Activated CD8-positive, alpha-beta T cell treated with anti-CD3 and anti-CD28 coated beads for 36 hours (primary cell): ENCODE measurements at places on chromosomes 5 and 9.

DNA sequence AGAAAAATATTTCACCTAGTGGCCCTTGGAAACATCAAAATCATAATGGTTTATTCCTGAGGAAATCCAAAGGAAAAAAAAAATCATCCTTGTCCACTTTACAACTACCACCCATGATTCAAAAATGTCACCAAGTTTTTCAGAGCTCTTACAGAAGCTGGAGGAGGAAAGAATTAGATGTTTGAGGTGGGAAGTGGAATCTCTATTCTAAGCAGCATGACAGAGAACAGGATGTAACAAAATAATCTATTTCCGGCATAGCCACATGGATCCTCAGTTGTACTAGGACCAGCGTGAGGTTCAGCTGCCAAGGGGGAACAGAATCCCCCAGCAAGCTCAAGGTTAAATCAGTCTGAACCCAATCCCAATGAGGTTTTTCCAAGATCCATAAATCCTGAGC lies 40.2 kb downstream of the FBXW11 start:
- DNase-seq = no peak

DNA sequence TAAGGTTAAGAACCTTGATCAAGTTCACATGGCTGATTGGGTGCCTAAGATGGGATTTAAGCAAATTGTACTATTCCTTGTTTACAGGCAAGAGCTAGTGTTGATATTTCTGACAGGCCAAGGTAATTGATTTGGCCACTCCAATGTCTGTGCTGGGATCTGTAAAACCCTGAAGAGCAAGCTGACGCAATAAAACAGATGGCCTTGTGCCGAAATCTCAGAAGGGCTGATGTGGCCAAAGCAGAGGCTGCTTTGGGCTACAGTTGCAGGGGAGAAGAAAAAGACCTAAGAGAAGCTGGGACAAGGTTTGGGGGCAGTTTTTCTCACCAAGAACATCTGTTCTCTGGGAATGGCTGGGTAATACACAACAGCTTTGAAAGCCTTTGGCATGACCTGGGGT lies 463.2 kb upstream of the ZNF608 start:
- DNase-seq = no peak

GRCh38 chr5:55900068-55900467 lies 48.9 kb downstream of the IL31RA start:
- DNase-seq = no peak

DNA sequence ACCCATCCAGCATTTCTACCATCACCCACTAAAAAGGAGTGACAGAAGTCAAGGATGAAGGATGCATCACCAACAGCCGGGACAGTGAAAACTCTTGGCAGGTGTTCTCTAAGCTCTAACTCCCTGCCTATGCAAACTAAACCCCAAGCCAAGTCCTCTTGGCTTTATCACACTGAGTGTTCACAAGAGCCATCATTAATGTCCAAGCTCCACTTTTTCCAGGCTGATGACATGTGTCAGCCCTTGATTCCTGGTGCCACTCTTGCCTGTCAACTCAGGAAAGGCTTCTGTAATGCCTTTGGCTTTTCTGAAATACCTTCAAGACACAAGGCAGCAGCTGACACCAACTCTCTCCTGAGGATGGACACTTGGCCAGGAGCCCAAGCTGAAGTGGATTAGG lies 86.9 kb downstream of the NR6A1 start:
- no peak for DNase-seq

- no peak for DNase-seq
Observed at GRCh38 chr5:57431759-57432158, 50.9 kb downstream of the ACTBL2 start.

DNA sequence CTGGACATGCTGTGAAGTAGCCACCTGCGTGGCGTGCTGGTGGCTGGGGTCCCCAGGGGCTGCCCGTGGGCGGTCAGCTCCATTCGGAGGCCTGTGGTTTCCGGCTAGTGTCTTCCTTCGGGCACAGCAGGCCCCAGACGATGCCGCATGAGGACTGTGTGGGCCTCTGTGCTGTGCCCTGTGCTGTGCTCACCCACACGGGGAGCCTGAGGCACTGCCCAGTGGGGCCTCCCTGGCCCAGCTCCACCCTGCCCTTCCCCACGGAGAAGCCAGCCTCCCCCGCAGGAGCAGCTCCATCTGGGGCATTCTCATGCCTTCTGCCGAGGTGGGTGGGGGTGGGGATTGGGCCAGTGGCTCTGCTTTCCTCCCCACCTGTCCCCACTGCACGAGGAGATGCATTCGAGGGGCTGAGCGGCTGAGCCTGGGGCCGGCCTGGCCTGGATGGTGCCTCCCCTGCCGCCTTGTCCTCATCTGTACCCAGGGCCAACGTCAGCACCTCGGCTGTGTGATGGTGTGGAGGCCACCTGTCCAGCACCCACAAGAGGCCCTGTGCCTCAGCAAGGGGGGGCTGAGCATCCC lies 24.2 kb downstream of the RXRA start:
- no peak for DNase-seq

DNA sequence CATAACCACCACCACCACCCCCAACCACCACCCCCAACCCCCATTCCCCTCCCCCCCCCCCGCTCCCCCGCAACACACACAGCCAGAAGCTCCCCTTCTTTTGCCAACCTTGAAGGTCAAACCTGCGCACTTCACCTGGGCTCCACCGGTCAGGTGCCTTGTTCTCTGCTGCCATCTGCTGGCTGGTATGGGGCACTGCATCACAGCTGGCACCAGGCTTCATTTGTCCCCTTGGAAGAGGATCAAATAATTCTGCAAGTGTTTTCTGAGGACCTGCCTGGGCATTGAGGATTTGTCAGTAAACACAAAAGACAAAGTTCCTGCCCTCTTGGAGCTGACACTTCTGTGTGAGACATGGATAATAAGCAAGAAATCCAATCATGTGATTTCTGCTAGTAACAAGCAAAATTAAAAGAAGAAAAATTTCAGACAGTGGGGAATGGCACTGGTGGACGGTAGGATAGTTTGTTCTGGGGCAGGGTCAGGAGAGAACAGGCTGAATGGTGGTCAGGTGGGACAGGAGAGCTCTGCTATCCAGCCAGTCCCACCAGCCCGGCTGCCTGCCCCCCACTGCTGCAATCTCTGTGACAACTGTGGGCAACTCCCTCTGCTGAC lies 55.6 kb upstream of the LMX1B start:
- peak; percentile 76 for DNase-seq

- DNase-seq = peak; percentile 83
Observed at GRCh38 chr9:126722922-126723806, 81.7 kb upstream of the ZBTB43 start.

GRCh38 chr9:86263876-86264275 lies 4.4 kb upstream of the C9orf153 start:
- no peak for DNase-seq

GRCh38 chr5:1421521-1422341 lies 23.5 kb downstream of the SLC6A3 start:
- DNase-seq = no peak

- peak; percentile 16 for DNase-seq
Observed at GRCh38 chr5:53023969-53024368, 34.8 kb downstream of the ITGA2 start.

- DNase-seq = no peak
Observed at GRCh38 chr5:149724884-149725283, 5.2 kb upstream of the PPARGC1B start.

DNA sequence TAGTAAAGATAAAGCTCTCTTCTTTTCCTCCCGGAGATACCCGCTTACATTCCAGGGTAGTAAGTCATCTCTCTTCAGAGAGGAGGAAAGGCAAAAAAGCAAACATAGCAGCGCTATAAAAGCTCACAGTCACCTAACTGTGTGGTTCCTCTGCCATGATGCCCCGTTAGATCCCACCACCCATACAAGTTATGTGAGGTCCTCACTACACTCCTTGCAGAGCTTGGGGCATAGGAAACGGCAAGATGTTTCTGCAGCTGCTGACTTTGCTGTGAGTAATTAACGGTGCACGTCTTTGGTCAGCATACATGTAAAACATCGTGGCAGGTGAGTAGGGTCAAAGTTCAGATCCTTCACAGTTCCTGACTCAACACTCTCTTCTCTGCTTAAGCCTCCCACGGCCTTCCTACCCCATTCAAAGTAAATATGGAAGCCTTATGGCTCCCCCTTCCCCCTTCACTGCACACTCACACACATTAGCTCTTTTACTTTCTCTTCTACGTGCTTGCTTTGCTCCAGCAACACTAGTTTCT lies 218.9 kb downstream of the DIRAS2 start:
- no peak for DNase-seq

DNA sequence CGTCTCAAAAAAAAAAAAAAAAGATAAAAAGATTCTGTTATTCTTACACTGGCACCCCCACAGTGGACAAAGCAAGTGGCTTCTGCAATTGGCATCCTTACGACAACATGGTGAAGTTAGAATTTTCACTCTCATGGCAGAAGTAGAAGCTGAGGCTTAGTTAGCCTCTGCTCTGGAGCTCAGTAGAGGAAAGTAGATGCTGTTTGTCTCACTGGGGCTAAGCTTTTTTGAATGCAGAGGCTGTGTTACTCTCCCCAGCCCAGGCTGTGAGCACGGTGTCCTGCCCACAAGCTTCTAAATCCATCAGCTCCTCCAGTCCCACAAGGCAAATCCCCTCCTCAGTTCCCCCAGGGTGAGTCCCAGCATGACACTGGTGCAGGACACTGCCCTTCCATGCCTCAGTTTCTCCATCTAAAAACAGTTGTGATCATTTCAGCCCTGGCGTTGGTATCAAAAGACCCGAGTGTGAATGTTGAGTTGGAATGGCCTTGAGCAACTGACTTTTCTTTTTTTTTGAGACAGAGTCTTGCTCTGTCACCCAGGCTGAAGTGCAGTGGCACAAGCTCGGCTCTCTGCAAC lies 22.6 kb upstream of the PHF19 start:
- peak; percentile 35 for DNase-seq

DNA sequence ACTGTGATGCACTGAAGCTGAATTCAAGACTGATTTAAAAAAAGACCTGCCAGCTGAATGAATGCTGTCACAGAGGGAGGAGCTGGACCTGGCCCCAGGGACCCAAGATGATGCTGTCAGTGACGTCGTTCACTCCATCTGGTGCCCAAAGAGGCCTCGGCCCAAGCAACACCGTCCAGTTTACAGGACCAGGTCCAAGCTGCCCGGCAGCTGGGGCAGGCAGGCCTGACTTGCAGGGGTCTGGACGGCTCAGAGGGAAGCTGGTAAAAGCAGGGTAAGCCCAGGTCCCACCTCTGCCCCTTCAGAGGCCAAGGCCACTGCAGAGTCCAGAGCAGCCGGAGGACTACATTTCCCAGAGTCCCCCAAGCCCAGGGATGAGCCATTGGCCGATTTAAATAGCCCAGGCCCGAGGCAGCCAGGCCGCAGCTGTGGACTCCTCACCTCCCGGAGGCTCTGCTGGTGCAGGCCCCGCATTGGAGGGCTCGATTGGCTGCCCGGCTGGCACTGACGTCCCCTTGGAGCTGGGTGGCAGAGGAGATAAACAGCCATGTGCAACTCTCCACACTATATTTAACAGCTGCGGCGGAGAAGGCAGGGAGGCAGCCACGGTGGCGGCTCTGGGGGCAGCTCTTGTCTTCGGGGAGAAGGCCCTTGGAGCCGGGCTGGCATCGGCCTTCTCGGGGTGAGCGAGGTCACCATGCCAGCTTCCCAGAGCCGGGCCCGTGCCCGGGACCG lies at the start of gene PLPP7:
Gene PLPP7, plus strand, starts transcription at position 423 of the 735 bp plus-strand sequence. Its CDS starts 275 bp downstream, at position 698.
- DNase-seq = no peak

GRCh38 chr5:113047234-113047633 lies 70.6 kb downstream of the DCP2 start:
- no peak for DNase-seq

DNA sequence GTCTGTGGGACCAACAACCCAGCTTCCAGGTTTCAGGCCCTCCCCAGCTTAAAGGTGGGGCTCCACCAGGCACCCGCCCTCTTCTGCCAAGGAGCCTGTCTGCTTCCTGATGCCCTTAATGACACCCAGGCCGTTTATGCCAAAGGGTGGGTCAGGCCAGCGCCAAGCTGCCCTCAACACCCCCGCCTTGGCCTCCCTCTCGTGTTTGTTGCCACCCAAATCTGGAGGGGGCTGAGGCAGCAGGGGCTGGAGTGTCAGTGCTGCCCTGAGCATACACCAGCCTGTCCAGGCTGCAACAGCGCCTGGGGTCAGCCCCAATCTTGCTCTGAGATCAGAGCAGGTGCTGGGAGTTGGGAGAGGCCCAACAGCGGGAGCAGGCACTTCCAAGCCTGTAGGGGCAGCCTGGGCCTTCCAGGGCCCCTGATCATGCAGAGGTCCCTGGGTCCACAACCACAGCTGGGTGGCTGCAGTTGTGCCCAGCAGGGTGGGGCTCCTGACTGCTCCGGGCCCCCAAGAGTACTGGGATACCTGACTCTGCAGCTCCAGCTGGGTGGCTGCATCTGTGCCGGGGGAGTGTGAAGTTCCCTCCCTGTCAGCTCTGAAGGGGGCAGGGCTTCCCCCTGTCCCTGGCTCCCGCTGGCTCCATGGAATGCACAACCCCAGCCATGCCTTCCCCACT lies 34.5 kb upstream of the TYRP1 start:
- no peak for DNase-seq

DNA sequence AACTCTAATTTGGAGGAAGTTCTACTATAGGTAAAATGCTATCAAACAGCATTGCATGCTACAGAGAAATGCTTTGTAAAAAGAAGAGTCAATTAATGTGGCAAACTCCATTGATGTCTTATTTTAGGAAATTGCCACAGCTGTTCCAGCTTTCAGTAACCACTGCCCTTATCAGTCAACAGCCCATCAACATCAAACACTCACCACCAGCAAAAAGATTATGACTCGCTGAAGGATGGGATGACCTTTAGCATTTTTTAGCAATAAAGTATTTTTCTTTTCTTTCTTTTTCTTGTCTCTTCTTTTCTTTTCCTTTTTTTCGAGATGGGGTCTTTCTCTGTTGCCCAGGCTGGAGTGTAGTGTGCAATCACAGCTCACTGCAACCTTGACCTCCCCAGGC lies 26.0 kb downstream of the CRHBP start:
- no peak for DNase-seq

- no peak for DNase-seq
Observed at GRCh38 chr5:109756543-109757185, 66.9 kb downstream of the MAN2A1 start.

GRCh38 chr5:129746876-129747275 lies 1.0 kb upstream of the MINAR2 start:
- no peak for DNase-seq

DNA sequence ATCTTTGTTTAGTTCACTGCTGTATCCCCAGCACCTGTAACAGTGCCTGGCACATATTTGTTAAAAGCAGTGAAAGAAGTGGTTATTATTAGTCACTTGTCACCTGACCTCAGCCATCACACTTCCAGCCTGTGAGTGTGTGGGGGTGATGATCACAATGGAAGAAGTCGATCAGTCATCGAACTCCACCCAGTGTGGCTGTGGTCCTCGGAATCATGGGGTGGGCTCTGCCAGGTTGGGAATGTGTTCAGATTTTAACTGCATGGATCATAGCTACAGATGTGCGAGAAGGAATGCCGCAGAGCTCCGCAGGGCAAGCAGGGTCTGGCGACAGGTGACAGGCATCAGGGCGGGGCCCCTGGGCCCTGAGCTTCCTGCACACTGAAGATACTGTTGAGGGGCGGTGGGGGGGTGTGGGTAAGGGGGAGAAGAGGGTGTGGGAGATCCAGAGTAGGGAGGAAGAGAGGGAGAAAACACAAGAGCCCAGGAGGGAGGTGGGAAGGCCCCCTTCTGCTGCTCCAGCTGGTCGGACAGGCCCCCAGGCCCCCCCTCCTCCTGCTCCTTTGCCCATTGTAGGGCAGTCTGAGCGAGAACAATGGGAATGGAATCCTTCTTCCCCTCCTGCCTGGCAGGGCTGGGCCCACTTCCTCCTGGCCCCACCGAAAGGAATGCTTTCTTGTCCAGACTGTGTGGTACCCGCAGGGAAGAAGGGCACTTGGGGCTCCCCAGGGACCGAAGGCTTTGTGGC lies 89.6 kb downstream of the SPRY4 start:
- DNase-seq = peak; percentile 58

- DNase-seq = no peak
Observed at GRCh38 chr5:33891788-33892619, at the start of gene ADAMTS12. TSS of gene ADAMTS12 (minus strand) at chr5:33891990. CDS start at chr5:33891856, 134 bp downstream.

GRCh38 chr5:143447983-143448382 lies 44.5 kb upstream of the NR3C1 start:
- DNase-seq = no peak
